ENCODE measurements at places on chromosomes 2 and 18.

- DNase-seq, result no peak
Measured at GRCh38 chr2:241862775-241863535, 4.3 kb upstream of the PDCD1 start.

GRCh38 chr18:39299152-39299551, 1733.6 kb upstream of the CELF4 start:
- DNase-seq, result no peak

DNA sequence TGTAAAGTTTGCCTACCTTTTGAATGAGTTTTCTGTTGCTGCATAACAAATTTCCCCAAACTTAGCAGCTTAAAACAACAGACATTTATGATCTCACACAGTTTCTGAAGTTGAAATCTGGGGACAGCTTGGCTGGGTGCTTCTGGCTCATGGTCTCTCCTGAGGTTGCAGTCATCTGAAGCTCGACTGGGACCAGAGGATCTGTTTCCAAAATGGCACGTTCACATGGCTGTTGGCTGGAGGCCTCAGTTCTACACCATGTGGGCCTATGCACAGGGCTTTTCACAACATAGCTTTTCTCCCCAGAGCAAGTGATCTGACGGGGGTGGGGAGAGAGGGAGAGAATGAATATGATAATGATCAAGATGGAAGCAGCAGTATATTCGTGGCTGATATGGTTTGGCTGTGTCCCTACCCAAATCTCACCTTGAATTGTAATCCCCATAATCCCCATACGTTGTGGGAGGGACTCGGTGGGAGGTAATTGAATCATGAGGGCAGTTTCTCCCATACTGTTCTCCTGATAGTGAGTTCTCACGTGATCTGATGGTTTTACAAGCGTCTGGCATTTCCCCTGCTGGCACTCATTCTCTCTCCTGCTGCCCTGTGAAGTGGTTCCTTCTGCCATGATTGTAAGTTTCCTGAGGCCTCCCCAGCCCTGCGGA, 3.5 kb downstream of the RALB start:
- DNase-seq, result no peak

- DNase-seq, result no peak
Measured at GRCh38 chr2:48312126-48312525, 217.8 kb upstream of the STON1 start.

GRCh38 chr2:166417669-166418068, 41.9 kb upstream of the SCN9A start:
- DNase-seq, result no peak

- no peak for DNase-seq
Measured at GRCh38 chr2:238892204-238892500, 44.3 kb downstream of the TWIST2 start.

DNA sequence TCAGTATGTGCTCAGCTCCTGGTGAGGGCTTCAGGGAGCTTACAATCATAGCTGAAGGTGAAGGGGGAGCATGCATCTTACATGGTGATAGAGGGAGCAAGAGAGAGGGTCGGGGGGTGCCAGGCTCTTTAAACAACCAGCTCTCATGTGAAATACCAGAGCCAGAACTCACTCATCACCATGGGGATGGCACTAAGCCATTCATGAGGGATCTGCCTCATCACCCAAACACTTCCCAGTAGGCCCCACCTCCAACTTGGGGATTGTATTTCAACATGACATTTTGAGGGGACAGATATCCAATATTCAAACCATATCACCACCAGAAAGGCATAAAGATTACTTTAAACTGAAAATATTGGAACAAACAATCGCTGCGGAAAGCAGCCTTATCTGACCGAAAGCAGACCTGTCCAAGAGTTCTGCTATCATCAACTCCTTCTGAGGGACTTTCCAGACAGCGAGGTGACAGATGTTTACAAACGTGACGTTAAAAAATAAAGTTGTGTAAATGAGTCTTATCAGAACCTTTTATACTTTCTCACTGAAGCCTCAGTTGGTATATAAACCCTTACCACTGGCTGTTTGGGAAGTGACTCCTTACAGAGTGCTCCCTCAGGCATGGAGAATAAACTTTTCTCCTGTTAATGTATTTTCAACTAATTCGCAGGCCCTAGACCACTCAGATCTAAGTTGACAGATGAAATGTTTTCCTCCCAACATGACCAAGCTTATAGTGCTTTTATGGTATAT, 35.5 kb upstream of the PTH2R start:
- DNase-seq, result no peak

DNA sequence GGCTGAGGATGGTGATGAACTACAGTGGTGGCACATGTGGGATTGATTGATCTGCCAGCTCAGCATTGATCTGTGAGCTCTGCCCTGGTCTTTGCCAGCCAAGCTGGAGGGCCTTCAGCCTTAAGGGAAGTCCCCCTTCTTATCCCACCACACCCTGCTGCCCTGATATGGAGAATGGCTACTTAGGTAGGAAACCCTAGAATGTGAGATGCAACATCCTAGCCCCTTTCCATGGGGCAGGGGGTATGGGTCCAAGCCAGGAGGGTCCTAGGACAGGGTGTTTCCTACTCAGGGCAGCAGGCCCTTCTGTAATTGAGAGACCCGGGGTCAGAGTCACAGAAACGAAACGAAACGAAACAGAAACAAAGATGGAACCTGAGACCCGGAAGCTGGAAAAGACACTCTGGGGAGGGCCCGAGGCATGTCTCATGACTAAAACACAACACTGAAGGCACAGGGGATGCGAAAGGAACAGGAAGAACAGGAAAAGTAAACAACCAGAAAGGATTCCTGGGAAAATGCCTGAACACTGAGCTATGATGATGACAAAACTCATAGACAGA, 16.9 kb upstream of the SULT1C2 start:
- DNase-seq, result no peak

GRCh38 chr2:11812466-11813248, 66.2 kb downstream of the LPIN1 start:
- no peak for DNase-seq

DNA sequence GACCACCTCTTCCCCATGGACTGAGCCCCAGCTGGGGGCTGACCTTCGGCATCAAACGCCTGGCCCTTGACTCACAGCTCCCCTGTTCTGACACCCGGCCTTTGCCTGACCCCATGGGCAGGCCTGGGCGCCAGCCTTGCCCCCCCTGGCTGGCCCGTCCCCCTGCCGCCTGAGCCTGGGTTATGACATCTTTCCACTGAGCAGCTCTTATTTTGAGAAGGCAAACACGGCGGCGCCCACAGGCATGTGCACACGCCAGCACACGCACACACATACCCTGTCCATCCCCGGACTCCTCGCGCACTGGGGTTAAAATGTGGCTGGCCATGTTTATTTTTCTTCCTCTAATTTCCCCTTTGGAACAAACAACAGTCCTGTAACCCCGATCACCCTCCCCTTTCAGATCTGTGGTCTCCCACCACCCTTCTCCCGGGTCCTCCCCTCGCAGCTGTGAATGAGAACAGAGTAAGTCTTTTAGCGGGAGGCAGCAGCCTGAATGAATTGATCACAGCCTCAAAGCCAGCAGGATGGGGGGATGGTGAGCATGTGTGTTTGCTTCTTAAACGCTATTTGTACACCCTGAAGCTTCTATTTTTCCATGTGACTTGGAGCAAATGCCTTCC, 11.8 kb upstream of the ATOH8 start:
- no peak for DNase-seq

DNA sequence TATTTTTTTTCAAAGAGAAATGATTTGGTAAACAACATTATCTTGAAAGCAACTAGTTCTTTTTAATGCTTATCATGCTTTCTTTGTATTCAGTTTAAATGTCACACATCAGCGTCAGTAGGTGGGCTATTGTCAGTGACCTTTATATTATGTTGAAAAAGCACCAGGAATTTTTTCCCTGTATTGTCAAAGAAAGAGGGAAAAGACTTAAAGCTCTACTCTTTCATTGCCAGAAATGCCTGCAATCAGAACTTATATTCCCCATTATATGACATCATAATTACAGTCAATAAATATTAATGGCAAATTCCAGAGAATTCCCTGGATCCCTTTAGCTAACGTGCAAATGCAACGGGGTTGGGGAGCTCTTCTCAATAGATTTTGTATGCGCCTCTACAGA, 353.9 kb downstream of the CDH2 start:
- no peak for DNase-seq

DNA sequence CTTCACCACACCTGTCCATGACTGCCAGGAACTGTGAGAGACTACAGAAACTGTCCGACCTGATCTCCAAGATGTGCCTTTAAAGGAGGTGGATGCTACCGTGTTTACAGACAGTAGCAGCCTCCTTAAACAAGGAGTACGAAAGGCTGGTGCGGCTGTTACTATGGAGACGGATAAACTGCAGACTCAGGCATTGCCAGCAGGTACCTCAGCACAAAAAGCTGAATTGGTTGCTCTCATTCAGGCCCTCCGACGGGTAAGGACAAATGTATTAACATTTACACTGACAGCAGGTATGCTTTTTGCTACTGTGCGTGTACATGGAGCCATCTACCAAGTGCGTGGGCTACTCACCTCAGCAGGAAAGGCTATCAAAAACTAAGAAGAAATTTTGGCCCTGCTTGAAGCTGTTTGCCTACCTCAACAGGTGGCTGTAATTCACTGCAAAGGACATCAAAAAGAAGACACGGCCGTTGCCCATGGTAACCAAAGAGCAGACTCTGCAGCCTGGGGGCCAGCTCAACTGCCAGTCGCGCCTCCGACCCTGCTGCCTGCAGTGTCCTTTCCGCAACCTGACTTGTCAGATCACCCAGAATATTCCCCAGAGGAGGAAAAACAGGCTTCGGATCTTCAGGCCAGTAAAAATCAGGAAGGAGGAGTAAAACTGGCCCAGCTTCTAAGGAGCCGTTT, 30.9 kb downstream of the SKA1 start:
- no peak for DNase-seq

GRCh38 chr2:4122726-4123125, 419.4 kb downstream of the DCDC2C start:
- no peak for DNase-seq
